ENCODE measurements at places on chromosomes 1 and 21.

DNA sequence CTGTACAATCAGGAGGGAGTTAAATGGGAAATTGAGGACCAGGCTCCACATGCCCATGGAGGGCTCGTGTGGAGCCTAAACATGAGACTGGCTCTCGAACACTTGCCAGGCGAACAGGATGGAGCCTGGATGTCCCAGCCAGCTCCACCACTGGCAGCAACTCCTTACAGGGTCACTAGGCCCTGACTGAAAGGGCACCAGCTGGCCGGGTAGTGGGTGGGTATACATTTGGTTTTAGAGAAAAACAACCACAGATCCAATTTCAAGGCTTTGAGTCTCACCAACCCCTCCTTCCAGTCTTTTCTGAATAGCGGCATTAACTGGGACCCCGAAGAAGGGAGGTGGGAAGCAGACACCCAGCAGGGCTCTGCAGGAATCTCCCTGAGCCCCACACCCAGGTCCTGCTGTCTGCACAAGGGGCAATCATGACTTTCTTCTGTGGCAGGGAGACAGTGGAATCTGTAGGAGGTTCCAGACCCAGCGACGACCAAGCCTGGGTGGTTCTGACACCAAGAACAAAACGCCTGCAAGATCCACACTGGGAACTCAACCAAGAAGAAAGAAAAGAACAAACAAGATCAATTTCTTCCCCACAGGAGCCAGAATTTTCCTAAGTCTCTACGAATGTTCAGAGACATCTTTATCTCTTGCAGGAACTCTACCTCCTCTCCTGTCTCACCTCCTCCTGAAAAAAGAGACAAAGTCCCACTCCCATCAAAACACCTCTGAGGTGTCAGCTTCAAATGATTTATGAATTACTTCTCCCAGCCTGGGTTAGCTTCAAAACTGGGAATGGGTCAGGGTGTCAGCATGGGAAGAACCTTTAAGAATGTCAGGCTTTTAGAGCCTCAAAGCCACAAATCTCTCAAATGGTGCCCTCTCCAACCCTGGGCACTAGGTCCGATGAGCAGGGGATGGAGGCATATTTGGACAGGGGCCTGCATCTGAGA is 26.5 kb upstream of the SRP9 start:
- DNase-seq: no peak

DNA sequence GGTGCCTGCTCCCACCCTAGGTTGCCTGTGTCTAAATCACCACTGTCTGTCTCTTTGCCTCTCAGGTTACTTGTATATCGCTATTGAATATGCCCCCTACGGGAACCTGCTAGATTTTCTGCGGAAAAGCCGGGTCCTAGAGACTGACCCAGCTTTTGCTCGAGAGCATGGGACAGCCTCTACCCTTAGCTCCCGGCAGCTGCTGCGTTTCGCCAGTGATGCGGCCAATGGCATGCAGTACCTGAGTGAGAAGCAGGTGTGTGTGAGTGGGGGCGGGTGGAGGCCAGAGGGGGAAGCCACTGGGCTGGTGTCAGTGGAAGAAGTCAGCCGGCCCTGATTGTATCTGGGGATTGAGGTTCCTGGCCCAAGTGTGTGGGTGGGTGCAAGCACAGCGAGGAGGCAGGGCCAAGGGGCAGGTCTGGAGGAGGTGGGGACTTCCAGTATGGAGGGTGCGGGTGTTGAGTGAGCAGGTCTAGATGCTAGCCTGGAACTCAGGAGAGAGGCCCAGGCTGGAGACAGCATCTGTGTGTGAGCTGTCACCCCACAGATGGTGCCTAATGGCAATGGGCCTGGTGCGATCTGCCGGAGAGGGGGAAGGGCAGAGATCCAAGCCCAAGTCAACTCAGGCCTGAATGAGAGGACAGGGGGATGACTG is 17.2 kb downstream of the TIE1 start:
- DNase-seq: no peak

- no peak for DNase-seq
These were observed 43.4 kb downstream of the CDCP2 start for GRCh38 chr1:54109129-54110090.

GRCh38 chr1:204380293-204380831 is 20.6 kb upstream of the PLEKHA6 start:
- no peak for DNase-seq

- no peak for DNase-seq
These were observed 57.8 kb downstream of the SIK1 start for GRCh38 chr21:43369124-43369523.

- no peak for DNase-seq
These were observed 296.3 kb downstream of the HMCN1 start for GRCh38 chr1:186030453-186030852.

GRCh38 chr1:71882637-71883036 is 399.7 kb downstream of the NEGR1 start:
- no peak for DNase-seq
